ENCODE measurements at places on chromosomes 1 and 21.

GRCh38 chr1:247156787-247157232 is 15.0 kb downstream of the ZNF124 start:
- no peak for DNase-seq

GRCh38 chr21:45586289-45586858 is 44.1 kb upstream of the SLC19A1 start:
- no peak for DNase-seq

GRCh38 chr1:85504417-85504816 is 39.5 kb upstream of the DDAH1 start:
- no peak for DNase-seq

DNA sequence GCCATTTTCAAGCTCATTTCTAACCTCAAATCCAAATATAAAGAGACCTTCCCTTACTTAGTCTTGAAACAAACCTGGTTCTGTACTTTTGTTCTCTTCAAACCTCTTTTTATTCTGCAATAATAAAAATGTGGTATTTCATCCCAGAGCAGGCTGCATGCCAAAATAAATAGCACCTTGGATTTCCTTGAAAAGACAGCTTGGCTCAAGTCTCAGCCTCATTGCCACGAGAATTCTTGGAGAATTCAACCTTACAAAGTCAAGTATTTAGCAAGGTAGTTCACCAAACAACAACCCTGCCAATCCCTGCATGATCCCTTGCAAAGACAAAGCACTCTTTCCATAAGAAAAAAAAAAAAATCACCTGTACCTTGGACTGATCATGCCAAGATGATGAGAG is 33.8 kb downstream of the KANK4 start:
- DNase-seq: no peak

GRCh38 chr1:55751776-55752175 is 536.6 kb upstream of the USP24 start:
- no peak for DNase-seq

DNA sequence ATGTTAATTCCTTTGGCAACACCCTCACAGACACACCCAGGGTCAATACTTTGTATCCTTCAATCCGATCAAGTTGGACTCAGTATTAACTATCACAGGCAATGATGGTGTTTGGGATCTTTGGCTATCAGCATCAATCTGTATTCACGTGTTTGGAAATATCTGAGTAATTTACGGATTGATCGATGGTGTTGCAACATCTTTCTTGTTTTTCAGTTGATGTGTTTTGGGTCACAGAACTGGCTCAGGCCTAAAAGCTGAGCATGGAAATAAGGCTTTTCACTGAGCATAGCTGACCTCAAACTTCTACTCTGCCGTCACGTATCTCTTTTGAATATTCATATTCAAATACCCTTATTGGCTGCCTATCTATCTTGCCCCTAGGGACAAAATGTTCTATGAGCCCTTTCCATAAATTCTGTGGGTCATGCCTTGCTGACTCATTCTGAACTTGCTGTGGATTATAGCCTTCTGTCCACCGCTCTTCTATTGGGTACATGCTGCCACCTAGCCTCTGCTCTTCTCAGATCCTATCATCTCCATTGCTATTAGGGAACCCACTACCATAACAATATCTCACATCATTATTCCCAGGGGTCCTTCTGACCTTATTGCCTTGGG is 156.0 kb downstream of the PDE4B start:
- DNase-seq: peak; percentile 12

DNA sequence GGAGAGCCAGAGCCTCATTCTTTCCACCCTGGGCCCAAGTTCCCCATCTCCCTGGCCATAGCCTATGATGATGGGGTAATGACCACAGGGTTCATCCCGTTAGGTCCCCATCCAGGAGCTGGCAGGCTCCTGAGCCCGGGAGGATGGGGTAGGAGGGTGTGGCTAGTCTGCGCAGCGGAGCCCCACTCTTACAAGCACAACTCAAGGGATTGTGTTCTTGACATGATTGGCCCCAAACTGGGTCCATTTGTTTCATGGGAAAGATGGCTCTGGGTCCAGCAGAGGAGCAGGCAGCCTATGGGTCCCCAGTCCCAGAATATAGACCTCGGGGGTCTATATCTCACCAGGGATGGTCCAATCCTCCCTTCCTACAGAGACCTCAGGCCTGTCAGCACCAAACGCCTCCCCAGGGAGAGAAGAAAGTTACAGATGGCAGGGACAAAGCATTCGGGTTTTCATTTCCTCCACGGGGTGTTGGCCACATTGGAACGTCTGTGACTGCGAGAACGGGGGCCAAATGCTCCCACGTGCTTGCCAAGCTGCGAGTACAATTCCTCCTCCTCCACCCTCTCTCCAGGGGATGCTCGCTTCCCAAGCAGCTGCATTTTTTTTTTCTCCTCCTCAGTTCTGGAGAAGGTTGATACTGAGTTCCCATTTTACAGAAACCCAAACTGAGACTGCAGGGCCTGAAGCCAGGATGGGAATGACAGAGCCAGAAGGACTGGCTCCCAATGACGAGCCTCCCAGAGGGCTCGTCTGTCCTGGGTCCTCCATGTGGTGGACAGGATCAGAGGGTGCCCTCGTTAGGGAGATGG is 71.0 kb downstream of the DHRS3 start:
- DNase-seq: no peak

GRCh38 chr1:115496904-115497527 is 144.8 kb upstream of the VANGL1 start:
- peak; percentile 37 for DNase-seq

- DNase-seq: no peak
These were observed 63.8 kb downstream of the OLFML3 start for GRCh38 chr1:114043054-114043453.

- no peak for DNase-seq
These were observed 34.2 kb downstream of the TNFRSF8 start for GRCh38 chr1:12097321-12097720.

DNA sequence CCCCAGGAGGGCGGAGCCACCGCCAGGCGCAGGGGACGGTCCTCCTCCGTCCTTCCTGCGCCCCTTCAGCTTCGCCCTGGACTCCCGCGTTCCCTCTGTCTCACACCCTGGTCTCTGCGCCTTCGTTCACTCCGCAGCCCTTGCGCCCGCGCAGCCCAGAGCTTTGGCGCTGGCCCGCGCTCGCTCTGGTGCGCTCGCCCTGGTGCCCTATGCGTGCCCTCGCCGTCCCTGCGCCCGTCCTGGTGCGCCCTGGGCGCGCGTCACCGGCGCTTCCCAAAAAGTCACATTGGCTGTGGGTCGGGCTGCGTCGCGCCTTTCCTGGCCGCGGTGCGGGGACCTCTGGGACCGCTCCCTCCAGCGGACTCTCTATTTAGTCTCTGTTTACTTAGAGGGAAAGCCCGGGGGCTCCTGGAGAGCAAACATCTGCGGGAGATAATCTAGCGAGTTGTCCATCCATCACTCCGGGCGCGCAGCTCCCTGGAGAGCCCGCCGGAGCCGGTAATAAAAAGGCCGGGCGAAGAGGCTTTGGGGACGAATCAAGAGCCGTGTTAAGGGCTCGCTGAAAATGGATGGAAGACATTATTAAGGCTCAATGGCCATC is 178.6 kb downstream of the PRDM16 start:
- DNase-seq: no peak

DNA sequence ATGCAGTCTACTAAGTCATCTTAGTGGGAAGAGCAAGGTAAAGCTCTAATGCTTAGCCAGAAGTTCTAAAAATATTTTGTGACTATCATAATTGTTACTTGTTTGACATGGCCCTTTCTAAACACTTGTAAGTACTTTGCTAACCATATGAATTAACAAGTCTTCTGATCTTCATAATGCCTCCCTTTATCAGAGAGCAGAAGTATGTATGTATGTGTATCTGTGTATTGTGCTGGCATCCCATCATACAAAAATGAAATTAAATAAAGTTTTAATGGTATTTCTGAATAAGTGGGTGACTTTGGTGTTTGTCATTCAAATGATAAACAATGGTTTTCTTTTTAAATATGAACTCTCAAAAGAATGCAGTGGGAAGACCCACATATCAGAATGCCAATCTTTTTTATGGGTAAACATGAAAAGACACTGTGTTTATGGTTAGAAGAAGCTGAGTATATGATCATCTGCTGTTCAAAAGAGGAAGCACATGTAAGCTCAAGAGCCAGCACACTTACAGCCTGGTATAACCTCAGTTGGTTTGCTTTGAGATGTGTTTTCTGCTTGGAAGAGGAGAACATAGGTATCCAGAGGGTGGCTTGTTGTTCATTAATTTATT is 159.6 kb downstream of the CLEC20A start:
- no peak for DNase-seq

- no peak for DNase-seq
These were observed 57.3 kb upstream of the CASZ1 start for GRCh38 chr1:10853701-10854100.

DNA sequence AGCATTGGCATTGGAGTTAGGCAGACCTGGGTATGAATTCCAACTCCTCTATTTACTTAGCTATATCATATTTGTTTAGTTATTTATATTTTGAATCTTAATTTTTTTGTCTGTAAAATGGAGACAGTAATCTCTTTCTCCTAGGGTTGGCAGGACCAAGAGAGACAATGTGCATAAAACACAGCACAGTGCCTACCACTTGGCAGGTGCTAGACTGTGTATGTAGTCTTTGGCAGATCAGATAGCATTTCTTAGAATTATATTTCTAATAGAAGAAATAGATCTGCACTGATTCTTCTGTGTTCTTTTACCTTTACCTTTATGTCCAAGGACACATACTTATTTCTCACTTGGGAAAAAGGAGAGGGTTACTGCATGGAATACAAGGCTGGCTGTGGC is 177.2 kb downstream of the GIPC2 start:
- DNase-seq: no peak
